ENCODE measurements at places on chromosomes 5 and 9.

DNA sequence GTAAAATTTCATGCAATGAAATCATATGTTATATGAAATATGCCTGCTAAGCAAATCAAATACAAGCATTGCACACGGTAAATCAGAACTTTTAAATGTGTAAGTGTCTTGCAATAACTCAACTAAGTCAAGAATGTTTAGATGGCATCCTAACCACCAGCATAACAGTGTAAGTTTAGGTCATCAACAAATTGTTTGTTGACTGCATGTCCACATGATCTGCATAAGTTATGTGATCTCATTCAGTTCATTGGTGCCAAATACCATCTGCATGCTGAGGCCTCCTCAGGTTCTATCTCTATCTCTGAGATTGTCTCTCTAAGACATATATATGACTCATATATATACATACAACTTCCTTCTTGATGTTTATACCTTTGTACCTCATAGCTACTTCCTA lies 159.6 kb upstream of the STK32A start:
- DNase-seq, result no peak

GRCh38 chr5:42799241-42799608 lies 12.5 kb downstream of the SELENOP start:
- DNase-seq, result no peak

- DNase-seq, result no peak
Measured at GRCh38 chr5:125717209-125717608, 706.0 kb upstream of the GRAMD2B start.

- no peak for DNase-seq
Measured at GRCh38 chr9:83680233-83680632, 27.5 kb downstream of the UBQLN1 start.

DNA sequence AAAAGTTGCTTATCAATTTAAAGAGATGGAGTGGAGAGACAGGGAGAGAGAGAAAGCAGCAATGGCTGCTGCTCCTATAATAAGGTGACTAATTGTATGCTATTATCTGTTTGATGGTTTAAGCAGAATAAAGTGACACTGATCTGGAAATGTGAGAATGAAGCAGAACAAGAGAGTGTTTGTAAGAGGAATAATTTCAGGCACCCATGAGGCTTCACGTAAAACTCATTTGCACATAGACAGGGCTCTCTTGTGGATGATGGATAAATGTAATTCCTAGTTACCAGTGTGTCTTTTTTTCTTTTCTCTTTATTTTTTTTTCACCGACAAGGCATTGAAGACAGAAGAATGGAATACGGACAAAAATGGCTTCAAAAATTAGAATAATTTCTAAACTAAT lies 228.8 kb upstream of the TYRP1 start:
- no peak for DNase-seq

DNA sequence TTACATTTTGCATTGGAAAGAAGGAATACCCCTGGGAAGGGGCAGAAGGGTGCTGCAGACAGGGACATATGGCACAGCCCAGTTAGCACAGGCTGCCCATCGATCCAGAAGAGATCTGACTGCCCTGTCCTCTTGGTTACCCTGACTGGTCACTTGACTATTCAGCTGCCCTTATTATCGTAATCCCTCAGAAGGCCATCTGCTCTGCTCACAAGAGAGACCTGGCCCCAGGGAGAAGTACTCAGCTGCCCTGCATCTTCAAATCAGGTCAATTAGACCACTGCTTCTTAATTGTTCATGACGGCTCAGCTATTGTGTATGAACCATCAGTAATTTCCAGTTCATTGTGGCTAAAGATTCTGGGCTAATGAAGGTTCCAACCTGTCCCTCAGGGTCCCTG lies 345.0 kb downstream of the TLE1 start:
- no peak for DNase-seq

- DNase-seq, result no peak
Measured at GRCh38 chr9:93654351-93654961, 78.1 kb downstream of the PHF2 start.

GRCh38 chr9:97966493-97966892 lies 16.6 kb upstream of the ANP32B start:
- no peak for DNase-seq

DNA sequence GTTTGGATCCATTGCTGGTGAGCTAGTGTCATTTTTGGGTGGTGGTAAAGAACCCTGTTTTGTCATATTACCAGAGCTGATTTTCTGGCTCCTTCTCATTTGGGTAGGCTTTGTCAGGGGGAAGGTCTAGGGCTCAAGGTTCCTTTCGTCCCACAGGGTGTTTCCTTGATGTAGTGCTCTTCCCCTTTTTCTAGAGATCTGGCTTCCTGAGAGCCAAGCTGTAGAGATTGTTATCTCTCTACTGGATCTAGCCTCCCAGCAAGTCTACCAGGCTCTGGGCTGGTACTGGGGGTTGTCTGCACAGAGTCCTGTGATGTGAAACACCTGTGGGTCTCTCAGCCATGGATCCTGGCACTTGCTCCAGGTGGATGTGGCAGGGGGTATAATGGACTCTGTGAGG lies 145.9 kb downstream of the HINT1 start:
- no peak for DNase-seq

- DNase-seq, result no peak
Measured at GRCh38 chr9:68419901-68420300, 63.5 kb downstream of the PGM5 start.

DNA sequence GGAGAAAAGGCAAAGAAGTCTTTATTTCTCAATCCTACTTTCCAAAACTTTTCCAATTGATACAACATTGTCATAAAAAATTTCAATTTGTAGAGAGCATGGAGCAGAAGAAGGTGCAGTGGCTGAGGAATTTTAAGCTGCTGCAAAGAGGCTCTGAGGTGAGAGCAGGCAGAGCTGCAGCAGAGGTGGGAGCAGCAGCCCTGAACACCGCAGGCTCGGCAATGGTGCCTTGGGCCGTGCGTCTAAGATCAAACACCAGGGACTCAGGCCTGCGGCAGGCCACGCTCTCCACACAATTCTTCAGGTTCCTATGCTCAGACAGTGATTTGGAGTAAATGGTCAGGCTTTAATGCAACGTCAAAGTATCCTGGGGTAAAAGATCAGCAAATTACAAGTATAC lies 46.3 kb downstream of the SIL1 start:
- no peak for DNase-seq

DNA sequence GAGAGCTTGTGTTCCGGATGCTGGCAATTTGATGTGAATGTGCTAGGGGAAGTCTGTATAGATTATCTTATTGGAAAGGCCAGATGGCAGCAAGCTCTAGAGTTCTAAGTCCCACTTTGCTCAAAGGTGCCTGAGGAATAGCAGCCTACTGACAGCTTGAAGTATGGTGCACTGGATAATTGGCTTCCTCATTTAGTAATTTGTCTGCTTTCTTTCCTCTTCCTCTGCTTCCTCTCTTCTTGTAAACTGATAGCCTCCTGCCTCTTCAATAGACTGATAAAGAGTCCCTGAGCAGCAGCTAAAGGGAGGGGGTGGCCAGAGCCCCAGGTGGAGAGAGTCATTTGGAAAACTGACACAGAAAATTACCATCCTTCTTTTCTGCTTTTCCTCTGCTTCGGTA lies 177.3 kb downstream of the FGF1 start:
- no peak for DNase-seq

- DNase-seq, result peak; percentile 97
Measured at GRCh38 chr5:139403787-139404483, at the start of gene SPATA24. SPATA24 (minus strand) TSS chr5:139404089; CDS start chr5:139404060, 29 bp downstream.

DNA sequence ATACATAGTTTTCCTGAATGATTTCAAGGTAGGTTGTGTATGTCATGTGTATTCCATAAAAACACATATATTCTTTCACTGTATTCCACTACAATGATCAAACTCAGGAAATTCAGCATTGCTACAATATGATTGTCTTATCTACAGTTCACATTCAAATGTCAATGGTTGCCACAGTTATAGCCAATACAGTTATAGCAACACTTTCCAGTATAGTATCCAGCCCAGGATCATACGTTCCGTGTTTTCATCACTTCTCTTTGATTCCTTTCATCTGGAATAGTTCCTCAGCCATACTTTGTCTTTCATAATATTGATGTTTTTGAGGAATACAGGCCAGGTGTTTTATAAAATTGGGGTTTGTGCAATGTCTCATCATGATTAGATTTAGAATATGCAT lies 9.5 kb downstream of the OR2S2 start:
- DNase-seq, result no peak

DNA sequence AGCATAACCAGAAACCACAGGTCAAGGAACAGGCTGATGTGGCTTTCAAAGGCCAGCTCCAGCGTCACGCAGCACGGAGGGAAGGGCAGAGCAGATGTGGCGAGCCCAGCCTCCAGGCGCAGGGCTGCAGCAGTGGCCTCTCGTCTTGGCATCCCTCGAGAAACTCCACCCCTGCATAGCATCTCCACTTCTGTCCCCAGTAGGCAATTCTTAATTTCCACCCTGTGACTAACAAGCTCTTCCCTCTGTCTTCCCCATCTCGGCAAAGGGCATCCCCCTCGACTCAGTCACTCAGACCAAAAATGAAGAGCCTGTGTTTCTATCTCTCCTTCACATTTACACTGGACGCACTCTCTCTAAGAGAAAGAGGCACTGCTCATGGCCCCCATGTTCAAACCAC lies 1.7 kb upstream of the CACNA1B start:
- DNase-seq, result no peak
